Neuronal stem cell (in vitro differentiated cells): ENCODE measurements at places on chromosomes 1 and 21.

GRCh38 chr1:200362421-200362820 is 47.4 kb downstream of the ZNF281 start:
- peak; percentile 33 for DNase-seq

DNA sequence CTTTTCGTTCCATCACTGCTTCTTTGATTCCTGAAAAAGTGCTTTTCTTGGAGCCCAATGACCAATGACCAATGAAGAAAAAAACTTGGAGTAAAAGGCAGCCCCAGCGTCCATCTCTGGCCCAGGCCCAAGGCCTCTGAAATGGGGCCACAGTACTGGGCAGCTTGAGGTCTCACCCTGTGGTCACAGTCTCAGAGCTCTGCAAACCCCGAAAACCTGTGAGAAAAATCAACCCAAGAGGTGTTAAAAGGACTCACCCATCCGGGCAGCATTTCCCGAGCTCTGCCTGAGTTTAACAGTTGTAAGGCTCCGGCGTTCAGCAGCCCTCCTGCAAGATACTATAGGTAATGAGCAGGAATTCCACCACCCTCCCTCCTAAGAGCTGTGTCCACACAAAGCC is 2.1 kb upstream of the EFHD2 start:
- no peak for DNase-seq

- no peak for DNase-seq
Observed at GRCh38 chr1:155141749-155142148, 1.4 kb upstream of the DPM3 start.

- no peak for DNase-seq
Observed at GRCh38 chr1:217188280-217189237, 442.3 kb downstream of the GPATCH2 start.

DNA sequence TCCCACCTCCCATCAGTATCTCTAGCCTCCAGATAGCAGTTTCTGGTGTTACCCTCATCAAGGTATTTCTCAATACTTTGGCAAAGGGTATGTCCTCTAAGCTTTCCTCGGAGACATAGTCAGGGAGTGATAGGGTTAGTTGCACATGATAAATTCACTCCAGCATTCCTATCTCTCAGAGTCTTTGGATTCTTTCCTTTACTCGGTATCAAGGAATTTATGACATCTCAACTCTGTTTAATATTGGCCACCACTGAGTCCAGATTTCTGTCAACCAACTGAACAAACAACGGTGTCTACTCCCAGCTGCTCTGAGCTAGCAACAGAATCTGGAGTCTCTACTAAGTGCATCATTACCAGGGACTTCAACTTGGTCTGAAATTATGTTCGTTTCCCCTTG is 233.4 kb downstream of the TM2D1 start:
- DNase-seq, result no peak

- DNase-seq, result no peak
Observed at GRCh38 chr1:59279645-59280044, 17.2 kb upstream of the FGGY start.

DNA sequence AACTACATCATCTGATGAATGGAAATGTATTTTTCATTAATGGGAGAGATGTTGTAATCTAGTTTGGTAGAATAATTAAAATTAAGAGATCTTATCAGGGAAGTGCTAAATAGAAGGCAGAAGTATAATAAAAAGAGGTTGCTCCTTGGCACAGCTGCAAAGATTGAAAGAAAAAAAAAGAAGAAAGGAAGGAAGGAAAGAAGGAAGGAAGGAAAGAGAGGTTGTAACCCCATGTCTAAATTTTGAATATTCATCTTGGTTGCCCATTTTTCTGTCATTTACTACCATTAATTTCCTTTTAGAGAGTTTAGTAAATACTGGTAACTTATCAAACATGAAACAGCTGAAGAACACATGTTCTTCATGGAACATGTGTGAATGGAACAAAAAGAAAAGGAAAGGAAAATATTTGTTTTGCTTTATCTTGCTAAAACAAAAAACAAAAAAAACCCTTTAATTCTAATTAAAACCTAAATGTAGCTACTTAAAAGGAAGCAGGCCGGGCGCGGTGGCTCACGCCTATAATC is 10.5 kb upstream of the MDM4 start:
- no peak for DNase-seq

DNA sequence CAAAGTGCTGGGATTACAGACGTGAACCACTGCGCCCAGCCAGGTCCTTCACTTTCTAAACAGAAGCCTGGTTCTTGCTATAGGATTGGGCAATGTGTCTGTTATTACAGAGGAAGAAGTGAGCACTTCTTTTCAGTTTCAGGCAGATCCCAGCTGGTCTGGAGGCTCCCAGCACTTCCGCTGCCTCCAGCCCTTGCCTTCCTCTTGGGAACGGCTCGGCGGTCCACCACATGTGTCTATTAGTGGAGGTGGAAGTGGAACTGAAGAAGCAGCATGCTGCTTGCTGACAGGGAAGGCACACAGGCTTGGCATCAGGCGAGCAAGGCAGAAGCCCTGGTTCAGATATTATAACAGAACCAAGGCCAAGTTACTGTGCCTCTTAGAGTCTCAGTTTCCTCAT is 17.0 kb downstream of the MKNK1 start:
- DNase-seq, result no peak

DNA sequence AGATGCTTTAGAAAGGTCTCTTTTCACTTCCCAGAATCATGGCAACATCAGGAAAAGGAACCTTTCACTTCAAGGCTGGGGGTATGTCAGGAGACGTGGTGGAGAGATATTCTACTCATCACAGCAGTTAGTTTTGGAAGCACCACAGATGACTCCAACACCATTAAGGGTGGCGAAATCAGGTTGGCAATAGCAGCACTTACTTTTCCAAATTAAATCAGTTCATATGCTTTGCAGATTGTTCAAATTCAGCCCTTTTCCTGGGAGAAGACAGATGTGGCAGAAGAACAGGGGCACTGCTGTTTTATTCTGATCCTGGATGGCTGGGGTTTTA is 79.0 kb downstream of the RUNX1 start:
- no peak for DNase-seq

GRCh38 chr1:29513357-29513756 is 277.0 kb downstream of the PTPRU start:
- no peak for DNase-seq

DNA sequence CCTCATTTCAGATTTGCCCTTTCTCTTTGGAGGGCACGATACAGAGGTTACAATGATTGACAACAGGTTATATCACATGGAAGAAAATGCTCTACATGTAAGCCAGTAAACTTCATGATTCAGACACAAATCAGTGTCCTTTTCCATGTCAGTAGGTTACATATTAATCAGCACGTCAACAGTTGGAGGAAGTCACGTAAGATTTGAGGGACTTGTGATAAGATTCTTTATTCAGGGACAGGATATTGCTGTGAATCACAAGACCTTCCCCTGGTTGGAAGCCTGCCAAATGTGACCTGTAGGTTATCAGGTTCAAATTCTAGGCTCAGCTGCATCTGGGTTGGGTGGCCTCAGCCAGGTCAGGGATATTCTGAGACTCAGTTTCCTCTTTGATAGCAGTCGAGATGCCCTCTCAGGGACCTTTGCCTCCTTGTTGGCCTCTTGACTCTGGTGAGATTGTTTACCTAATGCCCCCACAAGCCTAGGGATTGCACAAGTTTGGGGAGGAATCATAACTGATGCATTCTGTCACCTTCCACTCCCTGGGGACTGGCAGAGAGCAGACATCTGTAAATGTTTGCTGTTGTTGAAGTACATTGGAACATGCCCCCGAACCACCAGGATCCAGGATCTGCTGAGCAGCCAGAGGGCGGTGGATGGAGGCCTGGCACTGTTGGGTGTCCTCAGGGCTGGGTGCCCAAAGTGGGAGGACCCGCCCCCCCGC is 31.9 kb downstream of the SERINC2 start:
- no peak for DNase-seq

- DNase-seq, result no peak
Observed at GRCh38 chr1:203461717-203462116, 13.9 kb upstream of the PRELP start.
